ENCODE measurements at places on chromosomes 5 and 9.

GRCh38 chr5:56812110-56812509 lies 3.2 kb upstream of the MAP3K1 start:
- DNase-seq: no peak

DNA sequence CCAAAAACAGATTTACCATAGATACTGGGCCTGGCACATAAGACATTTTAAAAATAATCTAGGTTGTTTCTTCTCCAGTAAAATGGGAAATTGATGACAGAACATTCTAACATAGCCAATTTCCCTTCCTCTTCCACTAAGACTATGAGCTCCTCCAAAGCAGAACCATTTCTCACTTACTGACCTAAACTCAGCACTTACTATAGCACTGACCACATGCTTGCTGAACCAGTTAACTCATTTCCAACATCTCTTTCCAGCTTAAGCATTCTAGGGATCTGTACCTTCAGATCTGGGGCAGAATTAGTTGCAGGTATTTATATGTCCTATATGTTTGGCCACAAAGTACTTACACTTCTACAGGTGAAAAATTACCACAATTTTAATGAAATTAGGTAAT lies 58.9 kb downstream of the TTC39B start:
- no peak for DNase-seq

DNA sequence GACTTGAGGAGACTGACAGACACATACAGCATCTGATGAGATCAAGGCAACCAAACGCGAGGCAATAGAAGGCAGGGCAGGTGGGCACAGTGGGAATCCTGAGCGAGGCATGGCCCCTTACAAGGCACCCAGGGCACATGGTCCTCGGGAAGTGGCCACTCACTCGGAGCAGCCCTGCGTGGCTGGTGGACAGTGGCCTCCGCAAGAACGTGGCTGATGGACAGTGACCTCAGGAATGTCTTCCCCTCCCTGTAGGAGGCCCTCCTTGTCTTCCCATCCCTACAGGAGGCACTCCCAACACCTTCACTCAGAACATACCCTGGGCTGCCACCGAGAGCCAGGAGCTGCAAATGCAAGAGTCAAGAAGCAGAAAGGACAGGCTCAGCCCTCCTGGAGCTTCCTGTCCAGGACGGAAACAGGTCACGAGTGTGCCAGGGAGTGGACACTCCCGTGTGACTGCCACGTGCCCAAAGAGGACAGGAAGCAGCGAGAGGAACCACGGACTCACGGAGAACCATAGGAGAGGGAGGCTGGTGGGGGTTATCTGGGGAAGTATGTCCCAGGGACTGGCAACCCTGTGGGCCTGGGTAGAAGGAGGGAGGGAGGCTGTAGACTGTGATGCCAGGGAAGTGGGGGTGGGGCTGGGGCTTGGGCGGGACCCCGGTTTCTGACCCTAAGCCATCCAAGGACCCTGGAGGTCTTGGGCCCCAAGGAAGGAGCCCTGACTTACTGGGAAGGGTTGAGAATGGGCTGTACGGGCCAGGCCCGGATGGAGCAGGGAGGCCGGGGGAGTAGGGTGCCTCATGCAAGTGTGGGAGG lies 321.9 kb upstream of the IRX4 start:
- DNase-seq: no peak

DNA sequence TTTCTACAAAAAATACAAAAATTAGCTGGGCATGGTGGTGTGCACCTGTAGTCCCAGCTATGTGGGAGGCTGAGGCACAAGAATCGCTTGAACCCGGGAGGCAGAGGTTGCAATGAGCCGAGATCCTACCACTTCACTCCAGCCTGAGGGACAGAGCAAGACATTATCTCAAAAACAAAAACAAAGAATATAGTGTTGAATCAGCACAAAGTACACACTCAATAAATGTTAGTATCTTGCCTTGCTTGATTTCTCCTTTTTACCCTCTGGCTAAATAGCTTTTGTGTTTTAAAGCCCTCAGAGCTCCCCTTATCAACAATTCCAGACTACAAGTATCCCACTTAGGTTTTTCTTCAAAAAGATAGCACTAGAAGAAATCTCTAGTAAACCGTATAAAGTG lies 37.5 kb upstream of the CCNG1 start:
- DNase-seq: no peak

DNA sequence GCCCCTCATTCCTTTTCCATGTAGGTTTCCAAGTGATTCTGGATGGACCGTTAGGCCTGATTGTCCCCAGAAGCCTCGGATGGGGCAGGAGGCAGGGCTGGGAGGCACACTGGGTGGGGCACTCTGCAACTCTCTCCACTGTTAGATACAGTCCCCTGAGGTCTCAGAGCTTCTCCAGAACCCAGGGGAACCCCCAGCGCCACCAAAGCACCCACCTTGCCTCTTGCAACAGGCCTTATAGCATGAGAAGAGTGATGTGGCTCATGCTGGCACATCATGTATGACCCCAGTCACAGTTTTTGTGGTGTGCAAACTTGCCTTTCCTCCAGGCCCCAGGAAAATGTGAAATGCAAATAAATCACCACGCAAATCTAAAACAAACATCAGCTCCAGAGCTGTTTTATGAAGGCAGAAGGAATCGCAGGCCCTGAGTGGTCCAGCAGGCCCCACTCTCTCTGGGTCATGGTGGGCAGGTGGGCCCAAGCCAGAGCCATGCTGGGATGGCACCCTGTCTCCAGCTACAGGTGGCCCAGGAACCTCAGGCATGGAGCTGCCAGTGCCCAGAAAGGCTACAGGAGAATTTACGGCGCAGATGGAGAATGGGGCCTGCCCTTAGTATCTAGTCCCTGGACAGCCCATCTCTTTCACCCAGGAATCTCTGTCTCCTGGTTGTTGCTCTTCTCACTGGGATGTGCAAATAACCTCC lies 36.3 kb upstream of the CDKN2AIPNL start:
- DNase-seq: no peak

DNA sequence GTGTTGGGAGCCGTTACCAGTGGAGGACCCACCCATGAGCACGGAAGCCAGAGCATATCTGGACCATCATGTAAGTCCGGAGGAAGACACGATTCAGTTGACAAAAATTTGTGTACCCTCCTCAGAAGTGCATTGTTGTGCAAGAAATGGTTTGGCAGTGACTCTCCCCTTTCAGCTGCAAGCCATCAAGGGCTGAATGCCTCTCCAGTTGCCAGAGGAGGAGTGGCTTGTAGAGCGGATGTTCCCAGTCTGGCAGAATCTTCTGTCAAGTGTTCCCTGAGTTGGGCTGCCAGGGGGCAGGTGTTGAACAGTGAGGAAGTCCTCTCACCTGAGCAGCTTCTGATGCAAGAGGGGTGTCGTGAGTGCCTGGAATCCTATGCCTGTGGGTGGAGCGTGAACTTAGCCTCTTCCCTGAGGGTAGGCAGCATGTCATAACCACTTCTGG lies 27.6 kb upstream of the CDKN2AIPNL start:
- no peak for DNase-seq

DNA sequence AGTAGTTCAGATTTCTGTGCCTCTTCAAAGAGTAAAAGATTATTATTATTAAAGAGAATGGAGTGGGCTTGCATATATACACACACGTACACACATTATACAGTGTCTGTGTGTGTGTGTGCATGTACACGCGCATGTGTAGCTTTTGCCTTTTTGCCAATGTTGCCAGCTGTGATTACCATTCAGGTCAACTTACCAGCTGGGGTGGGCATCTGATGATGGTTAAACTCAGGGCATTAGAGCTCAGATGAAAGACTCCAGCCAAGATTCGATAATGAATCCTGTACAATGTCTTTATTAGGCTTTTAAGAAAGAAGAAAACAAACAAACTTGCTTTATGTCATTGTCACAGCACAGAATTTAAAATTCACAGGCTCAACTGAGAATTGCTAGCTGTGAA lies 296.5 kb upstream of the DMAC1 start:
- DNase-seq: no peak

DNA sequence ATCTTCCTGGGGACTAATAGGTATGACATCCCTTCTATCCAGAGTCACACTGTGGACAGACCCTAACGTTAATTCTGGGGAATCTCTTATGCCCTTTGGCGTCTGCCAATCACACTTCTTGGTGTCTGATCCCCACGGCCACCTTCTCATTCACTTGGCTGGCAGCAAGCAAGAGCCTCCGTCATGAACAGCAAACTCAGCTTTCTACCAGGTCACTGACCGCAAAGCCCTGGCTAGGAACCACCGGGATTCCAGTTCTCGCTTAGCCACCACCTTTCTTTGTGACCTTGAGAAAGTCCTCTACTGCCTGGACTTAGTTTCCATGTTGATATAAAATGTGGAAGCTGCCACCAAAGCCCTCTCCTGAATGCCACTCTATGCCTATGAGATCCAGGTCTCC lies 67.7 kb upstream of the FCN1 start:
- DNase-seq: no peak

GRCh38 chr5:124582561-124582840 lies 163.9 kb downstream of the ZNF608 start:
- DNase-seq: no peak

GRCh38 chr5:40680741-40681362 lies 1.1 kb downstream of the PTGER4 start:
- peak; percentile 28 for DNase-seq

DNA sequence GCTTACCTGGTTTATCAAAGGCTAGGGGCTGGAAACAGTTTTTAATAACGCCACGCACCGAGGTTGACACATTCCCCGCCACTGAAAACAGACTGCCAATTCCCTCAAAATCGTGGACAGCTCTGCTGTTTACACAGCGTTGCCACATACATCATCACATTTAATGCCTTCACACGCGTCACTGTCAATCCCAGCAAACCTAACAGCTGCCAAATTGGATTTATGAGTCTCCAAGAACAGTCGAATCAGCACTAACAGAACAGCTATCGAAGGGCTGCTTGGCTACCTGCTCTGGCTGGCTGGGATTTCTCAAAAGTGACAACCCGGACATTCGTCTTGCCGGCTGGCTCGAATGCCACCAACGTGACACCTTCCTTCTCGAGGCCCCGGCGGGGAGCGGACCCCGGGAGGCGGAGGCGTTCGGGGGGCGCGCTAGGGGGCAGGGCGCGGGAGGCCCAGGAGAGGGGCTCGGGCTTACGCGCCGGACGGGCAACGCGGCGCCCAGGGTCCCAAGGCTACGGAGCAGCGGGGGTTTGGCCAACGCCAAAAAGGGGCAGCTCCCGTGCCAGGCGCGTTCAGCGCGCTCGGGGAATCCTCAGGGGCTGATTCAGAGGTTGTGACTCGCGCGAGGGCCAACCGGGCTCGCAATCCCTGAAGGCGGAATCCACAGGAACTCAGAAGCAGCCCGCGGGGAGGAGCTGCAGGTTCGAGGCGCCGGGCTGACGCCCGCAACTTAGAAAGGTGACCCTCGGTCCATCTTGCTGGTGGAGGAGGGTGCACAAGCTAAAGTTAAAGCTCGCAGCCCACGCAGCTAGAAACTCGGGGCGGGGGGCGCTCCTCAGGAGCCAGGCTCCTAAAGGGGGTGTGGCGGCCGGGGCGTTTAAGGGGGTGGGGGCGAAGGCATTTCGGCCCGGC lies 1.2 kb downstream of the CDC14B start:
- DNase-seq: no peak
